CD4-positive, alpha-beta memory T cell (primary cell): ENCODE measurements at places on chromosomes 12 and 14. TPM values are rescaled to one million over a fixed set of nuclear protein-coding genes. Genes with fewer than 3 reads are reported as not detected.
A peak's percentile ranks its signal among the peaks of the same experiment; 100 is the strongest.

Gene SYNDIG1L
- total RNA-seq = not detected

Gene RACGAP1
- total RNA-seq = 10.4 TPM

DNA sequence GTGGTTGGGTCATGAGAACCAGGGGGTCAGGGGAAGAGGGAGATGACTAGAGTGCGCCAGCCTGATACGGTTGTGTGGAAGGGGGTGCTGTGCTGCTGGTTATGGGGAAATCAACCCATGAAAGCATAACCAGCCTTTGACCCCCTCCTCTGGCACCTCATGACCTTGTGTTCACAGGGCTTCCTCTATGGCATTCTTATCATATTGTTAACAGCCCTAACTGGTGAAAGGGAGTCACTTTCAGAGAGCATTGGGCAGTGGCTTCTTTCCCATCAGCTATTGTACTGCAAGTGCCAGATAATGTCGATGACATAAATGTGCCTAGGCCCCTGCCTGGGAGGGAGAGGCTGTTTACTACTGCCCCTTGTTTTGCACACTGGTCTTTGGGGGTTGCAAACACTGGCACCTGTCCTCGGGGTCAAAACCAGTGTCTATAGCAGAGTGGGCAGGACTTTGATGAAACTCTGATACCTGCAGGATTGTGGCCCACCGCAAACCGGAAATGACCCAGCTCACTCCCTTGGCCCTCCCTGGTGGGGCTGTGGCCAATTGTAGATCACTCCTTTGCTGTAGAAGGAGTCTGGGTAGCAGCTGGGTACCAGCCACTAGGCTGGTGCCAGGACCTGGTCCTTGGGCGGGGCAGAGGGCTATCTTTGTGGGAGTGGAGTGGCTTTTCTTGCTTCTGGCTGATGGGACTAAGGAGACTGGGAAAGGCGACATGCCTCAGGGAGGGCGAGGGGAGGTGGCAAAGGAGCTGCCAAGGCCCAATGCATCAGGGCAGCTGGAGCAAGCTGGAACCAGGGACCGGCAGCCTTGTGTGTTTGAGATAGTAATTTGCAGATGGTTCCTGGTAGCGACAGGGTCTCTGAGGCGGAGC is 634 bp upstream of the TMEM63C start:
- no peaks in the 10 kb centered on the region for H3K36me3 ChIP-seq
- peak overlapping the region; percentile 22 for H3K4me3 ChIP-seq
- no peaks in the 10 kb centered on the region for H3K27me3 ChIP-seq
- no peak for DNase-seq
- H3K4me1 ChIP-seq = peaks cover 18% of the 10 kb centered on the region
- no peak overlapping the region for H3K27ac ChIP-seq

DNA sequence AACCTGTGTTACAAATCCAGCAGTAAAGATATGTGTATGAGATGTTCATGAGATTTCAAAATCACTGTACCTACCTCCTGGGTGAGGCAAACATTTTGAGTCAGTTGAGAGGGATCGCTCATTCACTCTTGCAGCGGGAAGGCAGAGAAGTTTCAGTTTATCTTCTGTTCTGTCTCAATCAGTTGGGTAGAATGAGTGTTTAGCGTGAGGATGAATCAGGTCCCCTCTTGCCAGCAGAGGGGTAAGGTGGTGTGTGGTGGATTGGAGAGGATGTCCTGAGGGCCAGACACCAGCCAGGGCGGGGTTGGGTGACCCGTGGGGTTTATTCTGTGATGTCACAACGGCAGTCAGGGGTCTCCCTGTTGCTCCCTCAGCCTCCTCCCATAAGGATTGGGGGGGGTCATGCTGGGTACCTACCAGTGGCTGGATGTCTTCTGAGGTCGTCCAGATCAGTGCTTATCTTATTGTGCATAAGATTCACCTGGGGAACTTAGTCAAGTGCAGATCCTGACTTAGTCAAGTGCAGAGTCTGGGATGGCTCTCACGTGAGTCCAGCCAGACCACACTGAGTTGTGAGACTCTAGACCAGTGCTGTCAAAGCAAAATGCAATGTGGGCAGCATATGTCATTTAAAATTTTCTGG is at the start of gene GSG1:
GSG1 (minus strand) TSS at position 277 of the 643 bp plus-strand sequence; CDS start at position 122, 155 bp downstream.
- no peak for DNase-seq
- H3K36me3 ChIP-seq = no peaks in the 10 kb centered on the region
- peak within 1 kb of the TSS; percentile 93 for H3K27ac ChIP-seq
- H3K4me3 ChIP-seq = no peak within 1 kb of the TSS
- no peaks in the 10 kb centered on the region for H3K27me3 ChIP-seq
- peaks cover 30% of the 10 kb centered on the region for H3K4me1 ChIP-seq

- DNase-seq = no peak
- no peaks in the 10 kb centered on the region for H3K4me1 ChIP-seq
- no peak overlapping the region for H3K27ac ChIP-seq
- H3K4me3 ChIP-seq = no peak overlapping the region
These were observed 99.6 kb upstream of the KRR1 start for GRCh38 chr12:75611041-75611440.

DNA sequence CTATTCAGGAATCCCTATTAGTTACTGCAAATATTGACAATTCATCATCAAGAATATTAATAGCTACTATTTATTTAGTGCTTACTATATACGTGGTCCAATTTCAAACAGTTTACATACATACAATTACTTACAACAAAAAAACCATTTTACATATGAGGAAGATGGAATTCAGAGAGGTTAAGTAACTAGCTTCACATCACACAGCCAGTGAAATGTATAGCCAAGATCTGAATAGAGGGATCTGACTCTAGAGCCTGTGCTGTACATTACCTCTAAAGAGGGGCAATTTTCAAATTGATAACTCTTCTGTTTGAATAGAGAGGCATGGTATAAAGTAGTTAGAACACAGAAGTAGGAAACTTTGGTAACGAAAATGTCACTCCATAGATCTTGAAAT is 18.3 kb downstream of the SOX5 start:
- H3K27me3 ChIP-seq = no peaks in the 10 kb centered on the region
- H3K4me1 ChIP-seq = no peaks in the 10 kb centered on the region
- DNase-seq = no peak
- no peaks in the 10 kb centered on the region for H3K36me3 ChIP-seq
- no peak overlapping the region for H3K27ac ChIP-seq
- no peak overlapping the region for H3K4me3 ChIP-seq

DNA sequence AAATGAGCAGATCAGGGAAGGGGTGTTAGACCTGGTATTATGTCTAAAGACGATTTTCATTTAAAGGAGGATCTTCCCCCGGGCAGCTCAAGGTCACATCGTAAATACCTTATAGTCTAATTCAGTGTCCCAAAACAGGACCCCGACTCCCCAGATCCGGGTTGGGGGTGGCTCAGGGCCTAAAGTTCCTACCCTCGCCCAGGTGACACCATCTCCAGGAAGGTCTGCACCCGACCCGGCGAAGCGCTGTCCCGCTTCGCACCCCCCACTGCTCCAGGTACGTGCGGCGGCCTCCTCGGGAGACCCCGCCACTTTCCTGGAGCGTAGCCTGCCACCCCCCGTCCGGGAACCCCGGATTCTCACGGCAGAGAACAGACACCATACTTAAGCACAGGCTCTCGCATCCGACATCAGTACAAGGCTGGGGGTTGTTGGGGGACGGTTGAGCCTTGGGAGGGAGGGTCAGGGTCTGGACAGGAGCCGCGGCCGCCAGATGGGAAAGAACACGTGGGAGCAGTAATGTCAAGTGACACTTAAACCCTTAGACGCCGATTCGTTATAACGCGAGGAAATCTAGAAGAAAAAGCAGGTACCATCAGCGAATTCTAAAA is 556 bp downstream of the TIMM9 start:
- H3K4me3 ChIP-seq = peak overlapping the region; percentile 91
- H3K27ac ChIP-seq = peak overlapping the region; percentile 88
- peaks cover 4% of the 10 kb centered on the region for H3K36me3 ChIP-seq
- no peaks in the 10 kb centered on the region for H3K27me3 ChIP-seq
- H3K4me1 ChIP-seq = peaks cover 39% of the 10 kb centered on the region

- H3K27ac ChIP-seq = no peak overlapping the region
- no peaks in the 10 kb centered on the region for H3K27me3 ChIP-seq
- H3K36me3 ChIP-seq = no peaks in the 10 kb centered on the region
- H3K4me3 ChIP-seq = no peak overlapping the region
These were observed 195.4 kb upstream of the ARHGAP5 start for GRCh38 chr14:31881531-31882310.
